Daoy (cell line): ENCODE measurements at places on chromosomes 6 and 20. TPM values are rescaled to one million over a fixed set of nuclear protein-coding genes. Genes with fewer than 3 reads are reported as not detected.

DNA sequence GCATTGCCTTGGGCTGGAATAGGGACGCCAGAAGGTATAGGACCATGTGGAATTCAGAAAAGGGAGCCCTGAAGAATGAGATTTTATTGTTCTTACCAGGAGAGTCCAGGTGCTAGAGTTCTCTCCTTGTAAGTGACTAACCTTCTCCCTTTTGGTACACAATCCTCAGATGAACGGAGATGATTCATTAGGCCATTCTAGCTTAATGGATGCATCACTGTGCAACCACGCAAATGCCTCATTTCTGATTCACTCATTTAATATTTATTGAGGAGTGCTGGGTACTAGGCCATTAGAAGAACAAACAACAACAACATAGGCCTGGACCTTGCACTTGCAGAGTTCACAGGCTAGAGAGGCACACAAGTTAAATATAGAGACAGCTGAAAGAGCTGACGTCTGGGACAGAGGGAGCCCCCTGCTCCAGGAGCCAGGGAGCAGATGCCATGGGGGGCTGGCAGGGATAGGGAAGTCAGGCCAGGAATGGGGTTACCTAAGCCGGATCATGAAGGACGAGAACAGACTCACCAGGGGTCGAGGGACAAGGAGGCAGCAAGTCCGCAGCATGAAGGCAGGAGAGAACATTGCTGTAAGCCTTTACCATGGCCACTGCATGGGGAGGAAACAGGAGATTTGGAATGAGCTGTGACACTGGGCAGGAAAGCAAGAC is 179.5 kb upstream of the AKAP12 start:
- peak; percentile 94 for DNase-seq

- no peak for DNase-seq
These were observed 170.7 kb upstream of the PMEPA1 start for GRCh38 chr20:57880571-57880892.

DNA sequence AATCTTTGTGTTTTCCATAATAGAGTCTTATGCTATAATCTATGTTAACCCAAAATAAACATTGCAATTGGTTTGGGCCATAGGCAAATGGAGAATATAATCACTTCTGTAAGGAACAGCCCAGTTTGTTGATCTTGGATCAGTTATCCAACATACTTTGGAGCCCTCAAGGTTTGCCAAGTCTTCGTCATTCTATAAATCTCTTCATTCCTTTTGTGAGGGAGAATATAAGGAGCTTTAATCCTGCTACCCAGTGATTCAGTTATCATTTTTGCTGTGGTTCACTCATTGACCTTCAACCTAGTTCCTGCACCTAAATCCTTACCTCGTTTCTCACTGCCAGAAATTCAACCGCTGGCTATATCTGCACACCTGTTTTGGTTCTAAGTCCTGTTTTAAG is 500.3 kb upstream of the PTCHD4 start:
- peak; percentile 14 for DNase-seq

DNA sequence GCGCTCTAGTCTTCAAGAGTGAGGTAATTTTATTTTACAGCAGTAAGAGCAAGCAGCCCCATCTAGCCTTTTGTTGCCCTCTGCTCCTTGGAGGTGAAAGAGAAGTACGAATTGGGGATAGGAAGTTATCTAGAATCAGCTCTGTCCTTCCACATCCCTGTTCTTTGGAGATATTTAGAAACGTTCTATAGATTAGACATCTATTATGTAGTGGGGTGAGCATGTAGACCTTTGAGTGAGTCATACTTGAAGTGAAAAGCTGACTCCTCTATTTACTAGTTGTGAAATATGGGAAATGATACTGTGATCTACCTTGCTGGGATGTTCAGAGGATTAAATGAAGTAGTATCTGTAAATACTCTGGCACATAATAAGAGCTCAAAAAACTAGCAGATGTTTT is 36.0 kb upstream of the SLC35D3 start:
- no peak for DNase-seq

GRCh38 chr20:21156266-21156665 is 30.4 kb downstream of the KIZ start:
- DNase-seq: peak; percentile 9

DNA sequence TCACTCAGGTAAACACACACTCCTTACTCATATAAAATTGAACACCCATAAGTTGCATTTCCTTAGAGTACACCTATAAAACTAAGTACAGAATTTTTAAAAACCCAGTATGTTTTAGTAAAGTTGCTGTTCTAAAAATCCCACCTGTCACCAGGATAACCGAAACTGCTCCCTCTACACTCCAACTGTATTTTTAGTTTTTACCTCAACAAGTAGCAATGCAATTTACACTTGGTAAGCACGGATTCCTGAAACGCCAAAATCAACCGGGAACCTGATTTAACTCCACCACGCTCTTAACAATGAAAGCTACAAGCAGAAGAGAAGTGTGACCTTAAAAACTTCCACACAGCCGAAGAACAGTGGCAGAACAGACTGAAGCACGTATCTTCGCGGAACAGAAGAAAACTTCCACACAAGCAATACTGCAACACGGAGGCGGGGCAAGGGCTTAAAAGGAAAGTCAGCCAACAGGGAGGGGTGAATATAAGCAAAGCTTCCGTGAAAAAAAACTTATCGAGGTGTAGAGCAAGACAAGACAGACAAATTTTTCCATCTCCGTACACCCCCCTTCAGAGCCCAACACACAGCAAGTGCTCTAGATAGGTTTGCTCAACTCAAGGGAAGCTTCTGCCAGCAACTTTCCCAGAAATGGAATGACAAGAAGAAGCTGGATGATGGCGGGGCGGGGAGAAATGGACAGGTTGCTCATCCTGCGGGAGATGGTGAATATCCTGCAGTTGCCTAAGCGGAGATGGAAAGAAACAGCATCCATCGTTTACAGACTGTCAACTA is 1.4 kb downstream of the STAU1 start:
- DNase-seq: peak; percentile 30

DNA sequence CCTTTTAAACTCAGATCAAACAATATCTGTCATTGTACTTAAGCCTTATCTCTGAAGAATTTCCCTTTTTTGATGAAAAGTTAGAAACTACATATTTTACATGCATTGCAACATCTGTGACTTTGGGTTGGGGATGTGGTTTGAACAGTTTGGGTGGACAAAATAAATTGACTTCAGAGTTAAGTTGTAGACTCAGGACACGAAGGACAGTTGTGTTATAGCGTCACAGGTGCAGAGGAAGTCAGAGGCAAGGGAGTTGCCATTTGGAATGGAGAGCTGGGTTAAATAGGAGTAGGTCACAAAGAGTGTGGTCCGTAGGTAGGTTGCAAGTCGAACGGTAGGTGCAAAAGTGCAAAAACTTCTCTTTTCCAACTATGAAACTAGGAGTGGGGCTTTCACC is 46.0 kb downstream of the ZFAND3 start:
- no peak for DNase-seq

The KIF6 gene
- total RNA-seq: 0.11 and 4.7 TPM in 2 replicates

DNA sequence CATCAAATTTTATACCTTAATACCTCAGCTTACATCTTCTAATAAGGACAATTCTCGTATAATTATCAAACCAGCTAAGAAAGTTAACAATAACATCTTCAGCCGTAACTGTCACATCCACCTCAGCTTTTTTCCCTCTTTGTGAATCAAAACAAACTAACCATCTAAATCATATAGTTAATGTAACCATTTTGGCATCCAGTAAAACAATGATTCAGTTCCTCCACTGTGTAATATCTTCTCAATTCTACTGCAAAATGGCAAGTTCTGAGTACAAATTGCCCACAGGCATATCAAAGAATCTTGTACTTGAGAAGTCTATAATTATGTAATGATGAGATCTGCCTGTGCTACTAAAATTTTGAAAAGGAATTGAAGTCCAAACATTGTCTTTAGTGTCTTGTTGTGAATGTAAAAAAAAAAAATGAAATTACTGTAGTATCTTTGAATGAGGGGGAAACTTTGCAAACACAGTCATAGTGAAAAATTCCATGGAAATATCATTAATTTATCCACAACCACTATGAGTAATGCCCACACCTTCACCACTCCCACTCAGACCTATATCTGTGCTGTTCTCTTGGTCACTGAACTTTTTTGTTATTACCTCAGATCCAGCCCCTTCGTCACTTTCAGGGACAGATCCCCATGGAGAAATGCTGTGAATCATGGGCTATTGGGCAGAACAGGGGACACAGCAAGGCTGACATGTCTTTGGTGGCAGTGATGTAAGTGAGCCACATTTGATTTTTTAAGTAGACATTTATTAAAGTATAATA is 178.6 kb upstream of the RAB32 start:
- DNase-seq: peak; percentile 30

DNA sequence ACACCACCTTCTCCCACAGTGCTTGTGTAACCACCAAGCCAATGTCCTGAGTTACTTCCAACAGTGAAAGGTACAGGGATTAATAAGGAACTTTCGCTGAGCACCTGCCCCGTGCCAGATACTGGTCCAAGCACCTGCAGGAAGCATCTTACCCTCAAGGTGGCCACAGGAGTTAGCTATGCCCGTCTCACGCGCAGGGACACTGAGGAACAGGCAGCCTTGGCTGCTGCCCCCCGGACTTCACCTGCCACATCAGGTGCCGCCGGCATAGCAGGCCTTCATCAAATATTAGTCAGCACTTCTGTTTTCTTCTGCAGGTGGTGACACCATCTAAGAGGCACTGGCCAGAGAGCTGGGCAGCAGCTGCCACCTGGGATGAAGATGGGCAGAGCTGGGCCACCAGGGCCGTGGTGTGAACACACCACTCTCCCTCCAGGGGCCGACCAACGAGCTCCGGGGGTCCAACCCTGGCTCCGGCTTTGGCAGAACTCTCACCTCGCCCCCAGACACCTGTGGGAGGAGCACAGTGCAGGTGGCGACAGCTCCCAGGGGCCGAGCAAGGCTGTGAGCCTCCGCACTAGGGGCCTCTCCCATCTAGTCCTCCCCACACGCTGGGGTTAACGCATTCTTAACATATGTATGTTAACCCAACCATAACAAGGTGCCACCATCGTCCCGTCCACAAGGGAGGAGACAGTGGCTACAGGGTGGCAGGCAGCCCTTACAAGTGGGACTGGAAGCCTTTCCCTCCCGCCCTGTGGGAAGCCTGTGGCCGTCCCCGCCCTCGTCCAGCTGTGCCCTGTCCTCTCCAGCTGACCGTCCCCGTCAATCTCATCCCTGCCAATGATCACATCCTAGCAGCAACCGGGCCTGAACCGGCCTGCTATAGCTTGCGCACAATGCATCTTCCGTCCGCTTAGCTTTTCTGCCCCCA is 2.9 kb upstream of the PPDPF start:
- DNase-seq: no peak
